Breast epithelium (tissue), 4 donors: ENCODE measurements at places on chromosomes 4 and X.
A peak's percentile ranks its signal among the peaks of the same experiment; 100 is the strongest.

GRCh38 chrX:50036426-50036825, 114.0 kb downstream of the CLCN5 start:
- no peaks in the 10 kb centered on the region for H3K4me1 ChIP-seq
- no peak for DNase-seq
- no peaks in the 10 kb centered on the region for H3K36me3 ChIP-seq
- no peak overlapping the region for H3K4me3 ChIP-seq
- H3K27me3 ChIP-seq: no peaks in the 10 kb centered on the region
- no peak overlapping the region for H3K27ac ChIP-seq

- H3K4me1 ChIP-seq: no peaks in the 10 kb centered on the region
- H3K27ac ChIP-seq: peak overlapping the region; percentile 97
- no peaks in the 10 kb centered on the region for H3K36me3 ChIP-seq
- H3K27me3 ChIP-seq: no peaks in the 10 kb centered on the region
Measured at GRCh38 chrX:23785580-23785979, 2.6 kb downstream of the SAT1 start.

- no peaks in the 10 kb centered on the region for H3K27me3 ChIP-seq
- H3K27ac ChIP-seq: no peak overlapping the region
- no peaks in the 10 kb centered on the region for H3K36me3 ChIP-seq
Measured at GRCh38 chr4:83237591-83237990, 47.0 kb downstream of the COQ2 start.

DNA sequence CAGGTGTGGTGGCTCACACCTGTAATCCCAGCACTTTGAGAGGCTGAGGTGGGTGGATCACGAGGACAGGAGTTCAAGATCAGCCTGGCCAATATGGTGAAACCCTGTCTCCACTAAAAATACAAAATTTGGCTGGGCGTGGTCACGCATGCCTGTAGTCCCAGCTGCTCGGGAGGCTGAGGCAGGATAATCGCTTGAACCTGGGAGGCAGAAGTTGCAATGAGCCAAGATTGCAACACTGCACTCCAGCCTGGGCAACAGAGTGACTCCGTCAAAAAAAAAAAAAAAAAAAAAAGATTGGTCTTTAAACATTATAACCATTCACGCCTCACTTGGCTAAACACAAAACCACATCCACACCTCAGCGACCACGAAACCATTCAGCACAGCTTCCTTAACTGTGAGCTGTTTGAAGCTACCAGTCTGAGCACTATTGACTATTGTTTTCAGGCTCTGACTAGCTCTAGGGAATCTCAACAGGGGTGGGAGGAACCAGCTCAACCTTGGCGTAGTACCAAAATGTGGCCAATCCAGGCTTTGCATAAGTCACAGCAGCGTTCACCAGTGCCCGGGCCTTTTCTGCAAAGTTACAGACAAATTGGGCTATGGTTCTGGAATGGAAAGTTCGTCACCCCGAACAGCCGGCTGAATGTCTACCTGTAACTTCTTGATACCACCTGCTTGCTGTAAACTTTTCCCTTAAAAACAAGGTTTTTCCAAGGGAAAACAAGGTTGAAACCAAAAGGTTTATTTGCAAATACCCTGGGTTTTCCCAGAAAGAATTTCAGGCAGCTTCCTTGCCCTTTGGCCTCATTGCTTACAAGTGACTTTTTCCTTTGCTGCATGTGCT, 73.6 kb upstream of the DHX15 start:
- peak; percentile 75 for DNase-seq
- no peak overlapping the region for H3K4me3 ChIP-seq
- H3K36me3 ChIP-seq: no peaks in the 10 kb centered on the region
- H3K27me3 ChIP-seq: no peaks in the 10 kb centered on the region

DNA sequence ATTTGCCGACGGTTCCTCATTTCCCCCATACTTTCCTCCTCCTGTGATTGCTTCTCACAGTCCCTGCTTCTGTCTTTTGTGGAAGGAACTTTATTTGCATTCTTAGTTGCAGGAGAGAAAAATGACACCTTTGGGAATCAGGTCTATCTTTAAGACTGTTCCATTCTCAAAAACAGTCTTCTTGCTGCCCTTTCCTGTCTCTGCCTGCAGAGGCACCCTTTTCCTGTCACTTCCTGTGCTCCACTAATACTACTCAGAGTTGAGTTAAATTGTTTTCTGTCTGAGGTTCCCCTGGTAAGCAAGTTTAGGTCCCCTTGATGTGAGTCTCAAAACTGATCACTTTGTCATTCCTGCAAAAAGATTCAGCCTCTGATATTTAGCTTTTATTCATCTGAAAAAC, 208.8 kb upstream of the CLNK start:
- H3K36me3 ChIP-seq: no peaks in the 10 kb centered on the region
- DNase-seq: no peak
- H3K27me3 ChIP-seq: no peaks in the 10 kb centered on the region
- no peak overlapping the region for H3K4me3 ChIP-seq

- no peaks in the 10 kb centered on the region for H3K27me3 ChIP-seq
- no peak overlapping the region for H3K27ac ChIP-seq
- no peak overlapping the region for H3K4me3 ChIP-seq
- no peaks in the 10 kb centered on the region for H3K4me1 ChIP-seq
Measured at GRCh38 chrX:14352511-14352910, 176.8 kb upstream of the GLRA2 start.

DNA sequence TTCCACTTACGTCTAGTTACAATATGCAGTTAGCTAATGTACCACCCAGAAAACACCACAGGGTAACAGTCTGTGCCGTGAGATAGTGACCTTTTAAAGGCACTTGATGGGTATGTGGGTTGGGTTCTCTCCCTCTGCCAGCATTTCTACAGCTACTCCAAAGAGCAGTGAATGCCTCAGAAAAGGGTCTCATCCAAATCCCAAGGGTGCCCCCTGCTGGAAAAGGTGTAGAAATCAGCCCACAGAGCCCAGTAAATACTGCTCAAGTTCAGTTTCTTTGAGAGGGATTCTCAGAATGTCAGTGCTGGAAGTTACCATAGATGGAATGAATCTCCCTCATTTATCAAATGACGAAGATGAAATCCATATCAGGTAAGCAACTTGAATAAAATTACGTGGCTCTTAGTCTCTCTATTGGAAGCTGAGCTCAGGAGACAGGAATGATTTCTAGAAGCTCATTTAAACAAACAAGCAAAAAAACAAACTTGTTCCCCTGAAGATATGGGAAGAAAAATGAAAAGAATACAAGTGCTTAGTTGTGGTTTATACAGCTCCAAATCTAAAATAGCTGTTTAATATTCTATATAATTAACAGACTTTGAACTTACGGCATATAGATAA, 9.5 kb downstream of the RNF175 start:
- H3K27ac ChIP-seq: no peak overlapping the region
- no peaks in the 10 kb centered on the region for H3K36me3 ChIP-seq
- H3K4me3 ChIP-seq: no peak overlapping the region
- H3K4me1 ChIP-seq: no peaks in the 10 kb centered on the region
- peak; percentile 51 for DNase-seq
- H3K27me3 ChIP-seq: no peaks in the 10 kb centered on the region

DNA sequence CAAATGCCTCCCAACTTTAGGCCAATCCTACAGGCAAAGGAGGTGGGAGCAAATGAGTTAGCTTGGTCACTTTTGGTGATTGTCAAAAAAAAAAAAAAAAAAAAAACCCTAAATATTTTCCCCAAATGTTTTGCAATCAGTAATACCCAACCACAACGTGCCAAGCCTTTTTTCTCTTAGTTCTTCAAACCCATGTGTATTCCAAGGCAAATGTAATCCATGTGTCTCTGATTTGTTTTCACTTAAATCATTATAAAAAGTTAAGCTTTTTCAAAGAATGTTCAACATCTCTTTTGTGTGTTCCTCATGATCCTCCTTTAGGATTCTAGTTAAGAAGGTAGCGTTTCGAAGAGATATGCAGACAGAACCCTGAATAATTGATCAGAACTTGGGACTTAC, 328.4 kb downstream of the PAPSS1 start:
- DNase-seq: no peak
- no peaks in the 10 kb centered on the region for H3K4me1 ChIP-seq
- H3K27ac ChIP-seq: no peak overlapping the region
- H3K27me3 ChIP-seq: no peaks in the 10 kb centered on the region

DNA sequence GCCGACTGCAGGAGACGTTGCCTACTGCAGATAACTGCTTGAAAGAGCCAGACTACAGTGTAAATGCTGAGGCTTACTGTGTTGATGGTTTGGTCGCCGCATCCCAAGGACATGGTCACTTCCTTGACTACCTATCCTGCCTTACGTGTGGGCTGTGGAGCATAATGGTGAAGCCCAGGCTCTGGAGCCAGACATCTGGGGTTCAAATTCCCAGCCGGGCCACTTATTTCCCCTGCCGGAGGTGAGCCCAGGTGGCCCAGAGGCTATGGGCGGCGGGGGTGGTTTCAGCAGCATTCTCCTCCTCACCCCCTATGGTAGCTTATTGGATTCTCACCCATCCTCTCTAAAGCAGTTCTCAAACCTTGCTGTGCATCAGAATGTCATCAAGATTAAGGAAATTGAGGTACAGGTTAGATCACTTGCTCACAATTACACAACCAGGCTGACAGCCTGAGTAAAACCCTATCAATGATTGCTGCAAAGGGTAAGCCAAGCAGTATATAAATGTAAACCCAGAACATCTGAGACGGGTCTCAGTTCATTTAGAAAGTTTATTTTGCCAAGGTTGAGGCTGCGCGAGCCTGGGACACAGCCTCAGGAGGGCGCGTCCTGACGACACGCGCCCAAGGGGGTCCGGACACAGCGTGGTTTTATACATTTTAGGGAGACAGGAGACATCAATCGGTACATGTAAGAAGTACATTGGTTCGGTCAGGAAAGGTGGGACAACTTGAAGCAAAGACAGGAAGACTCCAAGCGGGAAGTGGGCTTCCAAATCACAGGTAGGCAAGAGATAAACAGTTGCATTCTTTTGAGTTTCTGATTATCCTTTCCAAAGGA, 48.5 kb downstream of the EVC start:
- no peaks in the 10 kb centered on the region for H3K4me1 ChIP-seq
- no peaks in the 10 kb centered on the region for H3K27me3 ChIP-seq
- peaks cover 7% of the 10 kb centered on the region for H3K36me3 ChIP-seq
- DNase-seq: no peak

- no peak for DNase-seq
- H3K4me3 ChIP-seq: no peak overlapping the region
- no peak overlapping the region for H3K27ac ChIP-seq
- H3K4me1 ChIP-seq: no peaks in the 10 kb centered on the region
- H3K27me3 ChIP-seq: no peaks in the 10 kb centered on the region
Measured at GRCh38 chr4:121199742-121200561, 35.8 kb upstream of the TNIP3 start.

GRCh38 chrX:12950851-12951594, 23.9 kb upstream of the TMSB4X start:
- no peaks in the 10 kb centered on the region for H3K27me3 ChIP-seq
- H3K4me3 ChIP-seq: no peak overlapping the region
- H3K27ac ChIP-seq: peak overlapping the region; percentile 68
- DNase-seq: no peak
- no peaks in the 10 kb centered on the region for H3K36me3 ChIP-seq

DNA sequence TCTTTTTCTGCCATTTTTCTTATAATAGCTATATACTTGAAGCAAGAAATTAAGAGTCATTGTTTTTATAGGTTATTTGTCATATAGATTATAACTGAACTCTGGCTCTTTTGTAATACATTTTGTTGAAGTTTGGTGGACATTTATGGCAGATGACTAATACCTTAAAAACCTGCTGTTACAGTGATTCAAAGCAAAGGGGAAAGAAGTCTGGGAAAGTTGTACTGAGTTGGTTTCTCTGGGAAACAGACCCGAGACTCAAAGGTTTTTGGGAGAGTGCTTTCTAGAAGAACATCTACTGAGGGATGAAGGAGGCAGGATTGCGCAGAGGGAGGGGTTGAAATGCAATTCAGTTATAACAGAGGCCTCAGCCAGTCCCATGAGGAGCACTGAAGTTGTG, 35.9 kb downstream of the NAP1L5 start:
- H3K4me3 ChIP-seq: no peak overlapping the region
- H3K27ac ChIP-seq: no peak overlapping the region
- no peak for DNase-seq
- no peaks in the 10 kb centered on the region for H3K36me3 ChIP-seq
- H3K27me3 ChIP-seq: no peaks in the 10 kb centered on the region

DNA sequence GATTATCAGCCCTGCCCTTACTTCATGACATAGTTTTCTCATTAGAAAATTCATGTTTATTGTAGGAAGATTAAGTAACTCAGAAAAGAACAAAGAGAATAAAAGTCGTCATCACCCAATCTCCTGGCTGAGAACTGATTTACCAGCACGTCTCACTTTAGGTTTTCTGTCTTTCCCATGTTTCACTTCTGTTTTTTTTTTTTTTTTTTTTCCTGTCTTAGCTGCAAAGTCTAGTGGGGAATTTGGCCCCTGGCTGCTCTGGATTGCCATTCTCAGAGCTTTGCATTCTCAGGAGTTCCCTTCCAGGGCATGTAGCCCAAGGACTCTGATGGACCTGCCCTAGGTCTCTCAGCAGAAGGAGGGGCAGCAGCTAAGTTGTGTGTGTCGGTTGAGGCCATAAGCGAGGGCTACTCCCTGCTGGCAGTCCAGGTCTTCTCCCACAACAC, 57.8 kb downstream of the TMEM131L start:
- H3K27me3 ChIP-seq: no peaks in the 10 kb centered on the region
- no peak overlapping the region for H3K4me3 ChIP-seq
- no peaks in the 10 kb centered on the region for H3K36me3 ChIP-seq
- no peaks in the 10 kb centered on the region for H3K4me1 ChIP-seq
- DNase-seq: no peak
- no peak overlapping the region for H3K27ac ChIP-seq

GRCh38 chr4:94165256-94165655, 42.4 kb upstream of the SMARCAD1 start:
- no peak overlapping the region for H3K27ac ChIP-seq
- no peaks in the 10 kb centered on the region for H3K36me3 ChIP-seq
- no peaks in the 10 kb centered on the region for H3K27me3 ChIP-seq
- DNase-seq: no peak
- no peaks in the 10 kb centered on the region for H3K4me1 ChIP-seq
- H3K4me3 ChIP-seq: no peak overlapping the region

DNA sequence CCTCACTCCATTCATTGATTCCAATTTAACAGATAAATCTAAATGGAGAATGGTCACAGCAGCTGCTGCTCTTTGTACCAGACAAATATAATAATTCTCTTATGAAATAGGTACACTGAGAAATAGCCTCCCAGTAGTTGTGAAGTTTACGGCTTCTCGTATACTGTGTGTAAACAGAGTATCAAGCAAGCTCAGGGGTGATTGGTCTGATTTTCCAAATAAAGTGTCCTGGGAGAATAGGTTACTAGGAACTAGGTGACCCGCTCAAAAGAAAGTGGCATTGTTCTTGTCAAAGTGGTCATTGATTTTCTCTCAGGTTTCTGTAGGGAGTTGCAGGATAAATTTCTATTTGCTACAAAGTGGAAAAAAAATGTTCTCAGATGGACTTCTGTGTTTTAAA, 838.2 kb downstream of the RAPGEF2 start:
- H3K36me3 ChIP-seq: no peaks in the 10 kb centered on the region
- H3K4me1 ChIP-seq: no peaks in the 10 kb centered on the region
- no peak for DNase-seq
- no peaks in the 10 kb centered on the region for H3K27me3 ChIP-seq
- no peak overlapping the region for H3K4me3 ChIP-seq
